Mammary epithelial cell (primary cell): ENCODE measurements at places on chromosomes 6 and 20.

DNA sequence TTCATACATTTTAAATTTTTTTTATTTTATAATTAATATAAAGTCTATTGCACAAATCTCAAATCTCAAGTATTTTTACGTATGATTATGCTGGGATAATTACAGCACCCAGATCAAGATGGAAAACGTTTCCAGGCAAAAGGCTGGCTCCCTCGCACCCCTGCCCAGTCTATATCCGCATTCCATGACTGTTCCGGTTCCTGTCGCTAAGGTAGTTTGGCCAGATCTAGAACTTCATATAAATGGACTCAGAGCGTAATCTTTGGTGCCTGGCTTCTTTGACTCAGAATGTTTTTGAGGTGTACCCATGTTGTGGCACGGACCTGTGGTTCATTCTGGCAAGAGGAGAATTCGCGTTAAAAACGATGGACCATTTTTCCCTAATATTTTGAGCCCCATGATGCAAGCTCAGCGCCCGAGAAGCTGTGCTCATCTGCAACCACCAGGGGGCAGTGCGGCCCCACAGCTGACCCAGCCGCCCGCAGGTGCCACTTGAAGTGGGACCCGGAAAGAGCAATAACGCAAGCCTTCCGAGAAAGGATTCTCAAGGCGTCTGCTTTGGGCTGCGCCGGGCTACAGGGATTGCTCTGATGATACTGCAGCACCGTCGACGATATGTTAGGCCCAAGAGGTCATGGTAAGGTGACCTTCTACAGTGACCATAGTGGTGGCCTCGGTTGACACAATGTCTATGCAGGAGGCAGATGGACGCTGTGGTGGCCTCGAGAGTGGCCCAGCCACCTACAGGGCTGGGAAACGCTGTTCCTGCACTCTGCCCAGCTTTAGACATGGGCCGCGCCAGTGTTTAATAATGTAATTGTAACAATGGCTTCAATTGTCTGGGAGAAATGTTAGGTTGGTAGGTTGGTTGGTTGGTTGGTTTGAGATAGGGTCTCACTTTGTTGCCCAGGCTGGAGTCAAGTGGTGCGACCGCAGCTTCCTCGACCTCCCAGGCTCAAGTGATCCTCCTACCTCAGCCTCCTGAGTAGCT, 160.1 kb downstream of the ZMYND8 start:
- DNase-seq: peak; percentile 47

DNA sequence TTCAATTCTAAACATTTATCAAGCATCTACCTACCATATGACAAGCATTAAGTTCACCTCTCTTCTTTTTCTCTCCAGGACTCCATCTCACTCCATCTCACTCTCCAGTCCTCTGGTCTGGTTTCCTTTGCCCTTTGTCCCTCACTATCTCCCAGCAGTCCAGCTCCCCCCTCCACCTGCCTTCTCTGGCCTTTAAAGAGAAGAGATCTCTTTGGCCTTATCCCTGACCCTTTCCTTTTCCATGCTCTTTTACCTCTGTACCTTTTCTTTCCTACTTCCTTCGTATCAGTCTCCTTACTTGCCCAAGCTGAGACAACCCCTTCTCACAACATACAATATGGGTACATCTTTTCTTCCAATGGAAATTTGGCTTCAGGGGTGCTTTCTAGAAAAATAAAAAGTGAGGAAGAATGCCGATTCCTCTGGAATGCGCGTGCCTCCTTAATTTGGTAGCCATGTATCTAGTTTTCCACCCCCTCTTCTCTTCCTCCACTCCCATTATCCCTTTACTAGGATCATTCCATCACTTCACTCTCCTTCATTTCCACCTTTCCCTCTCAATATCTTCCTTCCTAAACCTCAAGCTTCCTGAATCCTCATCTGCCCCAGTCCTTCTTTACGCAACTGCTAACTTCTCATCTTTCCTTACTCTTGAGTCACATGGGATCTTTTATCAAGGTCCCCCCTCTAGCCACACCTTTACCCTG, 745 bp upstream of the AGPAT1 start:
- DNase-seq: peak; percentile 76

- no peak for DNase-seq
These were observed 5.6 kb upstream of the KCNK16 start for GRCh38 chr6:39328066-39328465.

DNA sequence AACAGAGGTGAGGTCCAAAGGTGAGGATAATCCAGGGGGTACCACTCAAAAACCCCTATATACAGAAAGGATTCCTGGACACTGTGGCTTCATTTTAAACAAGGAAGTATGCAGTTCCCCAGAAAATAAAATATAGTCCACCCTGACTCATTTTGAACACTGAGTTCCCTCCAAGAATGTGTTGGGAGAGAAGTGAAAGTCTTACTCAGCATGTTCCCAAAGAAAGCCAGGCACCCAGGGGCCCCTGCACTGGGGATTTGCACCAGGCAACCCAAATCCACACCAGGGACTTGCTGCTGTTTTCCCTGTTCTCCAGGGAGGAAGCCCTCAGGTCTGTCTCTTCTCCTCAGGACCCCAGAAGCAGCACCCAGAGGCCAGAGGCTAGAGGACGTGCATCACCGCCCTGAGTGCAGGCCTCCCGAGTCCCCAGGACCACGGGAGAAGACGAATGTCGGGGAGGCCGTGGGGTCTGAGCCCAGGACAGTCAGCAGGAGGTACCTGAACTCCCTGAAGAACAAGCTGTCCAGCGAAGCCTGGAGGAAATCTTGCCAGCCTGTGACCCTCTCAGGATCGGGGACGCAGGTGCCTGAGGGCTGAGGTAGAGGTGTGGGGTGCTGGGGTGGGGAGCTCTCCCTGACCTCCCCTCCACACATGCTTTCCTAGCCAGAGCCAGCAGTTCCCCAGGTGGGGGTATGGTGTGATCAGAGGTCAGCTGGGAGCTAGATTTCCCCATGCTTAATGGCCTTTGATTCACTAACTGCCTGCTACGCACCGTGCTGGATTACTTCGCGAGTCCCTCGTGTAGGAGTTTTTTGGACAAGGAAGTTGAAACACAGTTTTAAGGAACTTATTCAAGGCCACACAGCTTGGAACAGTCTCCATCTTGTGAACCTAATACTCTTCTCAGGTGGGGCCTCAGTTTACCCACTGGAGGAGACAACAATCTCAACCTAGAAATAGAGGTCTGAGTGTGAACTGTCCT, 3.3 kb downstream of the FGD2 start:
- DNase-seq: no peak

DNA sequence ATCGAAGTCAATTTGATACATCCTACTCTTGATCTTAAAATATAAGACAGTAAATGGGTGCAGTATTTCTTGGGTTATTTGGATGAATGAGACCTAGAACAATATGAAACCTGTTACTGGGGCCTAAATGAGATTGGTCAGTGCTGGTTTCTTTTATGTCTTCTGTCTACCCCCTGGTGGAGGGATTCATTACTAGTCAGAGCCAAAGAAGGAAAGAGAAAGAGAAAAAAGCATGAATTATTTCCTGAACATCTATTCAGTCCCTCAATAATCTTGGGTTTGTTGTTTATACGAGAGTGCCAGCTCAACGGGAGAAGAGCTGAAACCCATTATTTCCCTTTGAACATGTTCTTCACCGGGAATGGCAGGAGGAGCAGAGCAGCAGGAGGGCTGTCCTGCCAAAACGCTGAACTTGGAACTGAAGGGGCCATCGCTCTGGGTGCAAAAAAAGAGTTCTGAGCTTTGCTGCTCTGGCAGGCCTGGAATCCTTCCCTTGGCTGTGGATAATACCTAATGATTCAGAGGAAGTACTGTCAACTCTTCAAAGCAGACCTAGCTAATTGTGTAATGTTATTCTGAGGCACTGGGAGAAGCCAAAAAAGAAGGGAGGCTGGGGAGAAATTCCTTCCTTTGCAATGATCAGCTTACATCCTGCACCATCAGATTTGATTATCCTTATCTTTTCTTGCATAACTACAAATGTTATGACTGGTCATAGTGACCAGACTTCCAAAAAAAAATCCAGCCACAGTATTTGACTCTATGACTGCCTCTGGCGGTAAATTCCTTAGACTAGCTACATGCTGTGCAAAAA, 72.0 kb downstream of the BLOC1S5 start:
- peak; percentile 28 for DNase-seq

DNA sequence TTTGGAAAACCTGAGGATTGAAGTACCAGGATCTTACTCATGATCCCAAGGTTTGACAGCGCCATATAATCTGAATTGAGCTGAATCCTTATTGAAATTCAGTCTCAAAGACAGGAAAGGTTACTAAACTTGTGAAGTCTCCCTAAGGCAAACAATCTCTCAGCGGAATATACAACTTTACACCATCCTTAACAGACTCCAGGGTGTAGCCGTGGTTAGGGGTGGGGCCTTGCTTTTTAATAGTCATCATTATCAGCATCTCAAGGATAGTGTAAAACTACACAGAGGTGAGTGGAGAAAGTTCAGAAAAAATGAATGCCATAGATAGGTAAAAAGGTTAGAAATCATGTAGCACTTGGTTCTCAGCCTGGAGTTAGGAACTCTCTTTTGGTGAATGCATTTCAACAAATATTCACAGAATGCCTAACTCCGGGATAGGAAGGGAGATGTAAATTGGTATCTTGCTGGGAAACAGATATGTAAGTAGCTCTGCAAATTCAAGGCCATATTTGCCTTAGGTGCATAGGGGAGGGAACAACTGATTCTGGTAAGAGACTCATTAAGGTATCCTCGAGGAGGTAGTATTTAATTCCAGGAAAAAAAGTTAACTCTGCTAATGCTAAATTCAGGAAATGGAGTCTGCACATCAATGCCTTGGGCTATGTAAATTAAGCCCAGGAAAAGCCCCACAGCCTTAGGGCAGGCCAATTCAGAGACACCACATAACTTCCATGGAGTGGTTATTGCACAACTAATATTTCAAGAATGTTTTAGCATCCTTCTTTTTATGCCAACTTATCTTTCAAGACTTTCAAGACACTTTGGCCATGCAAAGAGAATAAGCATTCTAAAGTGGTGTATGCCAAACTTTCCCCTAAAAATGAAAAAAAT, 61.6 kb downstream of the SNAP25 start:
- no peak for DNase-seq

GRCh38 chr20:6184086-6184485, 61.3 kb upstream of the FERMT1 start:
- DNase-seq: no peak

DNA sequence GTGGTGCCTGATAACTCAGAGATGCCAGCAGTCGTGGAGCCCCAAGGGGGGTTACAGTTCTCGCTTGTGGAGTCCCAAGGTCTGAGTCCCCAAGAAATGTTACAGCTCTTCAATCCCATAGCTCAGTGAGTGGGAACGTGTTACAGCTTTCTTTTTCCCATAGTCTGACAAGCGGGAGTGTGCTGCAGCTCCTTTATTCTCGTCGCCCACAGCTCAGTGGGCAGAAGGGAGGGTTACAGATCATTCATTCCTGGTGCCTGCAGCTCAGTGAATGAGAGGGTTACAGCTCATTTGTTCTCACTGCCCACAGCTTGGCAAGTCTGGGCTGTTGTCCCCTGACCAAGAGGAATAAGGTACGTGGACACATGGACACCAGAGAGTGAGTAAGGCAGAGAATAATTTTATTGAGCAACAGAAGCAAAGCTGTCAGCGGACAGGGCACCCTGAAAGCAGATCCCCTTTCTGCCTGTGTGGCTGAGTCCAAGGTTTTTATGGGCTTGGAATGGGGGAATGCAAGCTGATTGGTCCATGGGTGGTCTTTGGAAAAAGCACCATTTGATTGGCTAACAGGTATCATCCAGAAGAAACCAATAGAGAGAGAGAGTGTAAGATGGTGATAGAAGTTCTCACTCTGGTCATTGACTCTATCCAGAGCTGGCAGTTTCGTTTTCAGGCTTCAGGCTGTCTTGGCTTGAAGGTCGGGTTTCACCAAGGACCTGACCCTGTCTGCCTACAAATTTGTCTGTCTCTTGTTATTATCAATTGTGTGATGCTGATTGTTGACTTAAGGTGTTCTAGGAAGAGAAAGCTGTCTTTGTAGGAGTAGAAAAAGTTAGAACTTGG, 16.4 kb downstream of the RNF217 start:
- no peak for DNase-seq

DNA sequence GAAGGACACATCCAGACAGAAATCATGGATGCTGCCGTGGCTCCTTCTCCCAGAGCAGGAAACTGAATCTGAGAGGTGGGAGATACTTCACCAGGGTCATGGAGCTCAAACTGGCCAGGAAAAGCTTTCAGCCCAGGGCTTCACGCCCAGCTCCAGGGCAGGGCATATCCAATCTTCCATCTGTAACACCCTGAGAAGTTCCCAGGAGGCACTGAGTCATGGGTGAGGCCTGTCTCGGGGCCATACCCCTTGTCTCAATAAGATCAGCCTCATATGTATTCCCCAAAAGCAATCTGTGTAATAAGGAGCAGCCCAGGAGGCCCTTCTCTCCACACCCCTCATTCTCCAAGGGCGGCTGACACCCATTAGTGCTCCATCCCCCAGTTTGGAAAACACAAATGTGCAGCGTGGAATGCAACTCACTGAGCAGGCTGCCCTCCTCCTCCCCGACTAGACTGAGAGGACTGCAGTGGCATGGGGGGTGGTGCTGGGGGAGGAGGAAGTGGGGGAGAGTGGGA, 439.3 kb upstream of the SULF2 start:
- no peak for DNase-seq

GRCh38 chr6:47047097-47047478, 5.0 kb upstream of the ADGRF1 start:
- no peak for DNase-seq

DNA sequence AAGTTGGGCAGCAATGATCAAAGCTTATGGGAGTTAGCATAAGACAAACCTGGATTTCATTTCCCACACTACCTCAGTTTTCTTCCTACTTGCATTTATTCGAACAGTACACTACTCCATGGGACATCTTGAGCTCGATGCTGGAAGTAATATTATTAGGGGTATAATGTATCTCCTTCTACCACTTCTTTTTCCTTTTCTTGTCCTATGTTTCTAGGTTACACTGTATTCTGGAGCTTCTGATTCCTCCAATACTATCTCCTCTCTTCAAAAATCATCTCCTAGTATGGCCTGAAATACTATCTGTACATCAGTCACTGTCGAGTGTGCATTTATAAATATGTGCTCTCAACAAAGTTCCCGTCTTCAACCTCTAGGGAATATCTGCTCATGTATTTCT, 124.4 kb downstream of the MAP7 start:
- DNase-seq: no peak

DNA sequence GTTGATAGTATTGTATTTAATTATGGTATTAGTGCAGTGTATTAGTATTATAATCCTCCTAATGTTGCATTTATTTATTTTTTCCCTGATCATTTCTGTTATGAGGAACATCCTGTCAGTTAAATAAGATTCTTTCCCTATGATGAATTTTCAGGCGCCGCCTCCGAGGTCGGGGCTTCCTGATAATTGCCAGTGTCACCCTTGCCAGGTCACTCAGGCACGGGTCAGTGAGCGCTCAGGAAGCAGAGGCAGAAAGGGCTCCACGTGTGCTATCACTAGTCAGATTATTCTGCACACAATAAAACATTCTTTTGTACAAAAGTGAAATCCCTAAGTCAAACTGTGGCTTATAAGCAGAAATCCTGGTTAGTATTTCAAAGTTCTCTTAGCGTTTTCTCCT, 64.8 kb downstream of the TSHZ2 start:
- DNase-seq: no peak

GRCh38 chr6:32947552-32948465, 5.1 kb downstream of the HLA-DMA start:
- peak; percentile 51 for DNase-seq

- no peak for DNase-seq
These were observed 29.8 kb downstream of the AIG1 start for GRCh38 chr6:143090314-143091044.

GRCh38 chr6:140228491-140228890, 854.0 kb upstream of the CITED2 start:
- no peak for DNase-seq
